Liver (tissue), 10 donors: ENCODE measurements at places on chromosomes 6 and 20.

DNA sequence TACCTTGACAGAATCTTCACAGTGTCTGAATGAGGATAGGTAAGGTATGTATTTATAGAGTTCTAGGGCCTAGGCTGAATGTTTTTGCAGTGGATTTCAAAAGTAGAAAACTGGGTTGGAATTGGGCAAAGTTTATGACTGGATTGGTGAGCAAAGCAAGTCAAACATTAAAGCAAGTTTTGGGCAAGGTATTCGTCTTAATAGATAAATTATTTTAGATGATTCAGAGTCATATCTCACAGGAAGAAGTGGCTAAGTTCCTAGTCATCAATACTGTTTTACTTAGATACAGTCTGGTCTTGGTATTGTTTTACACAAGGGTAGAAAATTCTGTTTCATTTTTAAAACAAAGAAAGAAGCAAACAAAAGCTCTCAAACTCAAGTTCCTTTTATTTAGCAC lies 284.1 kb upstream of the EPHA7 start:
- no peaks in the 10 kb centered on the region for H3K4me1 ChIP-seq
- no peak overlapping the region for H3K4me3 ChIP-seq
- H3K36me3 ChIP-seq = no peaks in the 10 kb centered on the region

GRCh38 chr6:52505726-52506409 lies 71.0 kb downstream of the TRAM2 start:
- no peak for DNase-seq
- no peaks in the 10 kb centered on the region for H3K4me1 ChIP-seq
- H3K4me3 ChIP-seq = no peak overlapping the region

DNA sequence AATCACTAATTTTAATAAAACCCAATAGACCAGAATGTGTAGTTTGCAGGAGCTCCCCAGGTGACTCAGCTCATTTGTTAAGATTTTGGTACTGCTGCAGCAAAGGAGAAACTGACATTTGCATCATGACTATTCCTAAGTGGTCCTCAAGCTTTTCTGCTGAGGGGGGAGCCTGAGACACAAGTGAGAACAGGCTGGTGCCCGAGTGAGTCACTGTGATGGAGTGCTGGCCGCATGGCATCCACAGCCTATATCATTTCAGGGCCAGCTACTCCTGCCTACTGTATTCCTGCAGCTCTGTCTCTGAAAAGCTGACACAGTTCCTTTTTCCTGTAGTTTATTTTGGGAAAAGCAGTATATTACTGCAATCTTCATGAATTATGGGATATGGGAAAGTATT lies 113.7 kb upstream of the ENPP5 start:
- no peaks in the 10 kb centered on the region for H3K36me3 ChIP-seq
- no peaks in the 10 kb centered on the region for H3K4me1 ChIP-seq

- peaks cover 36% of the 10 kb centered on the region for H3K27me3 ChIP-seq
- H3K4me1 ChIP-seq = peaks cover 6% of the 10 kb centered on the region
- no peak overlapping the region for H3K4me3 ChIP-seq
- DNase-seq = no peak
These were observed 25.0 kb downstream of the ULBP1 start for GRCh38 chr6:149988550-149989346.
